ENCODE measurements at places on chromosomes 11 and 22. TPM values are rescaled to one million over a fixed set of nuclear protein-coding genes. Genes with fewer than 3 reads are reported as not detected.

The OMP gene
- not detected for total RNA-seq

The CEND1 gene
- 2.2 TPM for total RNA-seq

The PAFAH1B2 gene
- total RNA-seq: 83.8 TPM

The MMP27 gene
- total RNA-seq: not detected

The TEX54 gene
- total RNA-seq: not detected

The GSTT2B gene
- total RNA-seq: 0.97 TPM

The OR5A1 gene
- not detected for total RNA-seq

The SLC39A13 gene
- total RNA-seq: 145 TPM

The OSBP2 gene
- 1.6 TPM for total RNA-seq

The MB gene
- total RNA-seq: not detected

The CXCR5 gene
- not detected for total RNA-seq

The SYTL2 gene
- 12.6 TPM for total RNA-seq

The TENM4 gene
- under 0.01 TPM for total RNA-seq

The CHRM1 gene
- not detected for total RNA-seq

The IL17REL gene
- not detected for total RNA-seq

The MRPL48 gene
- total RNA-seq: 17.2 TPM

The OR51B4 gene
- not detected for total RNA-seq

The OR2AG2 gene
- not detected for total RNA-seq

The PAK1 gene
- total RNA-seq: 18.3 TPM

The BRSK2 gene
- total RNA-seq: 0.16 TPM

The KCNJ11 gene
- not detected for total RNA-seq

The TRIM49 gene
- total RNA-seq: not detected

The CYB561A3 gene
- 83.3 TPM for total RNA-seq

The MS4A6A gene
- total RNA-seq: not detected

The TUT1 gene
- total RNA-seq: 6.9 TPM

The KCTD17 gene
- 32.1 TPM for total RNA-seq

The RAG2 gene
- not detected for total RNA-seq

The GLB1L3 gene
- not detected for total RNA-seq

All from cardiac atrium fibroblast (primary cell).